WTC11 (cell line): ENCODE measurements at places on chromosomes 3 and 15. TPM values are rescaled to one million over a fixed set of nuclear protein-coding genes. Genes with fewer than 3 reads are reported as not detected.
A peak's percentile ranks its signal among the peaks of the same experiment; 100 is the strongest.

Gene METTL6
- total RNA-seq, result 13.7 to 18.2 TPM (median 17.5 TPM) in 3 replicates

DNA sequence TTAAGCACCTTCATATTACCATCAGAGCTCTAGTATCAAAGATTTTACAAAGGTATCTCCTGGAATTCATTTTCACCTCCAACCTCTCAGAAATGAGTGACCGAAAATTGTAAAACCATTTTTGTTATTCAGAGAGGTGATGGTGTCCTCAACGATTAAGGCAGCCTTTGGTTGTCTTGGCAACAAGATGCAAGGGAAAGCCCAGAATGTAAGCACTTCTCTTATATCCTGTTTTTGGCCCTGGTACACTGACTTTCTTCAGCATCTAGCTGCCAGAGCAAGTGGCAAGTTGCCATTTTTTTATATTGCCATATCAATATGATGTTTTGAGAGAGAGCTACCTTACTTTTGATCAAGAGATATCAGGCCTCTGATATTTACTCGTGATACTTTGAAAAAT lies 384.9 kb upstream of the NECTIN3 start:
- peaks cover 55% of the 10 kb centered on the region for H3K4me1 ChIP-seq
- peak overlapping the region; percentile 30 for H3K4me3 ChIP-seq
- H3K27ac ChIP-seq, result peak overlapping the region; percentile 89
- no peak for DNase-seq

Gene OR5K2
- total RNA-seq, result not detected in 3 replicates

GRCh38 chr3:178479860-178480259 lies 56.4 kb upstream of the KCNMB2 start:
- no peak overlapping the region for H3K4me3 ChIP-seq
- no peak for DNase-seq
- peaks cover 10% of the 10 kb centered on the region for H3K4me1 ChIP-seq
- no peaks in the 10 kb centered on the region for H3K27me3 ChIP-seq

DNA sequence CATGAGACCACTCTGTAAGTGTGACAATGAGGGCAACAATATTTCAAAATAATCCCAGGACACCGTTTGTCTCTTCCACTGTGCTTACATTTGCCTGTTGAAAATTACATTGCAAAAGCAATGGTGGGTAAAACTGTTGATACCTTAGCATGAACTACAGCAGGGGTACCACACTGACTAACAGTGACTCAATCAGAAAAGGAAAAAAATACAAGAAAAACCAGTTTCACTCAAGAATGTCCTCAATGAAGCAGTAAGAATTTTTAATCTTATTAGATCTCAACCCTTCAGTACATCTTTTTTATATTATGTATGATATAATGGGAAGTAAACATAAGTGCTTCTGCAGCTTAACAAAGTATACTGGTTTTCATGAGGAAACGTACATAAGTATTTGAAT lies 1.6 kb upstream of the CCDC54 start:
- H3K4me3 ChIP-seq, result no peak overlapping the region
- no peak overlapping the region for H3K27ac ChIP-seq
- peaks cover 40% of the 10 kb centered on the region for H3K4me1 ChIP-seq
- DNase-seq, result no peak

DNA sequence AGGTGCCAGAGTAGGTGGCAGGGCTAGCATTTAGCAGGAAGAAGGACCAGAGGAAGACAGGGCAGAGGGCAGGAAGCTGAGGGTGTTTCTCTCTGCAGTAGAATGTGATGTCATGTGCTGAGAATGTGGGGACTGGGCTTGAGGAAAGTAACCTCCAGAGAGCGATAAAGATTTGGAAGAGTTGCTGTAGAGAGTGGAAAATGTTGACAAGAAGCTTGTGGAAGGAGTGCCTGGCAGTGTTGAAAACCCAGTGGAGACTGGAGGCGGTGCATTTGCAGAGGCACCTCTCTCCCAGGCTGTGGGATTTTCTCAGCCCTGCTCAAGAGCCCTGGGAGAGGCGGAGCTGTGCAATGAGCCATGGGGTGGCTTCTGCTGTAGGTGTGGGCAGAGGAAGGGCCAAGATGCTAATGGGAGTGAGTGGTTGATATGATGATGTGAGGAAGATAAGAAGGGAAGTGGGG lies 54.8 kb downstream of the MESD start:
- no peaks in the 10 kb centered on the region for H3K27me3 ChIP-seq
- peak overlapping the region; percentile 0 for H3K27ac ChIP-seq
- no peak overlapping the region for H3K4me3 ChIP-seq
- peaks cover 4% of the 10 kb centered on the region; the same call in 1 of the 2 replicates for H3K36me3 ChIP-seq
- DNase-seq, result no peak
- H3K4me1 ChIP-seq, result peaks cover 7% of the 10 kb centered on the region

Gene THPO
- total RNA-seq, result 0.55 to 1.4 TPM (median 1.0 TPM) in 3 replicates

Gene WDR72
- 8.6 to 8.7 TPM (median 8.6 TPM) in 3 replicates for total RNA-seq

DNA sequence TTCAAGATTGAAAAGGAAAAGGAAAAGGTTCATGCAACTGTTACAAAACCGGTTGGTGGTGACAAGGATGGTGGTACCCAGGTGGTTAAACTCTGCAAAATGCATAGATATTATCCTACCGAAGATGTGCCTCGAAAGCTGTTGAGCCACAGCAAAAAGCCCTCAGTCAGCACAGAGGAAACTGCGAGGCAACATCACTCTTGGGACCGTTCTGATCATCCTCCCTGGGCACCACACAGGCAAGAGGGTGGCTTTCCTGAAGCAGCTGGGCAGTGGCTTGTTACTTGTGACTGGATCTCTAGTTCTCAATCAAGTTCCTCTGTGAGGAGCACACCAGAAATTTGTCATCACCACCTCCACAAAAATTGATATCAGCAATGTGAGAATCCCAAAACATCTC lies 86.9 kb downstream of the PLCH1 start:
- peaks cover 11% of the 10 kb centered on the region for H3K4me1 ChIP-seq
- H3K4me3 ChIP-seq, result no peak overlapping the region
- no peaks in the 10 kb centered on the region for H3K36me3 ChIP-seq
- DNase-seq, result no peak

GRCh38 chr3:129046732-129047552 lies 13.6 kb upstream of the GP9 start:
- peaks cover 6% of the 10 kb centered on the region for H3K36me3 ChIP-seq
- no peak overlapping the region for H3K27ac ChIP-seq
- H3K4me1 ChIP-seq, result peaks cover 8% of the 10 kb centered on the region
- DNase-seq, result no peak
- peaks cover 46% of the 10 kb centered on the region for H3K27me3 ChIP-seq

DNA sequence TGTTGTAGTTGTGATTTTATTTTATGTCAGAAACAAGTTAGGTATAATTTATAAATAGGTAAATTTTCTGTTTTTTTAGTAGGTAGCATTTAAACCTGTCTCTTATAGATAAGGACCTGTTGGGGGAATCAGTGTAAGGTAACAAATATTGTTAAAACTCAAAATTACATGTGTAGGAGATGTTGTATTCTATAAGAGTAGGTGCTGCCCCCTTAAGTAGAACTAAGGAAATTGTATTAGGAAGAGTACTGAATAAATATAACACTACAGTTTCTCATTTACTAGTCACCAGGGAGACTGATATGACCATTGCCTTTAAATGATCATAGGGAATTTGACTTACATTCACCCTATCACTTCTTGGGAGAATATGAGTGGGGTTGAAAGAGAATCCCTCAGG lies 31.2 kb downstream of the SLC25A36 start:
- H3K4me3 ChIP-seq, result no peak overlapping the region
- no peaks in the 10 kb centered on the region for H3K4me1 ChIP-seq
- no peak overlapping the region for H3K27ac ChIP-seq
- peaks cover 36% of the 10 kb centered on the region for H3K36me3 ChIP-seq

Gene STARD9
- total RNA-seq, result 5.7 to 6.6 TPM (median 6.2 TPM) in 3 replicates

DNA sequence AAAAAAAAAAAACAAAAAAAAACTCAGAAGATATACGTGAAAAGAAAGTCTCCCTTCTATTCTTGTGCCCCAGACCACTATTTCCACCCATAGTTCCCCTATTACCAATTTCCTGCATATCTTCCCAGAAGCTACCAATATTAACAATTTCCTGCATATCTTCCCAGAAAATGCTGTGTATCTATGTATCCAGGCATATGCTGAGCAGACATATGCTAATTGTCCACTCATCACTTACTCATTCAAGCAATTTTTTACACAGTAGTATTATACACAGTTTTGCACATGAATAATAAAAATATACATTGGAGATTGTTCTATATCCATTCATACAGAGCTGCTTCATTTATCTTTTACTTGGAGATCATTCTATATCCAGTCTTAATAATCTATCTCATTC lies 12.6 kb upstream of the SLMAP start:
- no peaks in the 10 kb centered on the region for H3K36me3 ChIP-seq
- H3K4me1 ChIP-seq, result no peaks in the 10 kb centered on the region
- no peaks in the 10 kb centered on the region for H3K27me3 ChIP-seq
- no peak for DNase-seq

DNA sequence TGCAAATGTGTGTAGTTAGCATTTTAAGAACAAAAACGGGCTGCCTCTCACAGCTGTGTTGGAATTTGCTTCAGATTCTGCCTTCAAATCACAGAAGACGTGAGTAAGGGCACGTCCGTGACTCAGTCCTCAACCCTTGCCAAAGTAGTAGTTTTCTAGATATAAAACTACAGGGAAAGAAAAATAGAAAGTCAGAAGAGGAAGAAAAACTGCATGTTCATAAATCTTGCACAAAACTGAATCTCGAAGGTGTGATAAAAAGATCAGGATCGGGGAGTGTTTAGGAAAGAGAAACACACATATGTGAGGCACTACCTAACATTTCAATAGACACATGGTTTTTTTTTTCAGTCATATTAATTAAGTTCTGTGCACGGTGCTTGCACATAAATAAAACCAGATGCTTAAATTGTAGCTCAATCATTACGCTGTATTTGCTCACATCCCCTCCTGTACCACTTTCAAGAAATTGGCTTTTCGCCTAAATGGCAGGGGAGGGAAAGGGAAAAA lies 71.7 kb downstream of the P3H2 start:
- H3K36me3 ChIP-seq, result peaks cover 9% of the 10 kb centered on the region
- peaks cover 73% of the 10 kb centered on the region for H3K4me1 ChIP-seq
- no peaks in the 10 kb centered on the region for H3K27me3 ChIP-seq

- H3K4me1 ChIP-seq, result peaks cover 34% of the 10 kb centered on the region
- no peaks in the 10 kb centered on the region for H3K36me3 ChIP-seq
- no peak for DNase-seq
- H3K27me3 ChIP-seq, result peaks cover 11% of the 10 kb centered on the region
Measured at GRCh38 chr3:186642014-186642413, 1.8 kb downstream of the FETUB start.

Gene TP63
- total RNA-seq, result 0.09 TPM in 1 of 3 replicates, not detected in the others

Gene GOLGA6B
- 0.73 to 1.9 TPM (median 0.85 TPM) in 3 replicates for total RNA-seq

DNA sequence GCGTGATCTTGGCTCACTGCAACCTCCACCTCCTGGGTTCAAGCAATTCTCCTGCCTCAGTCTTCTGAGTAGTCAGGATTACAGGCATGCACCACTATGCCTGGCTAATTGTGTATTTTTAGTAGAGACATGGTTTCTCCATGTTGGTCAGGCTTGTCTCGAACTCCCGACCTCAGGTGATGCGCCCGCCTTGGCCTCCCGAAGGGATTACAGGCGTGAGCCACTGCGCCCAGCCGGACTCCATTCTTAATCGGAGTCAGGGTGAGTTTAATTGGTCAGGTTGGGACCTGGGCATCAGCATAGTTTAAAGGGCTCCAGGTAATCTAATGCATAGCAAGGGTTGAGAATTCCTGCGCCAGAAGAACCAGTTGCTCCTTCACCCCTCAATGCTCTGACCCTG lies 29.2 kb downstream of the MAGEF1 start:
- DNase-seq, result no peak
- H3K27me3 ChIP-seq, result no peaks in the 10 kb centered on the region; the same call in 1 of the 2 replicates
- H3K36me3 ChIP-seq, result no peaks in the 10 kb centered on the region

DNA sequence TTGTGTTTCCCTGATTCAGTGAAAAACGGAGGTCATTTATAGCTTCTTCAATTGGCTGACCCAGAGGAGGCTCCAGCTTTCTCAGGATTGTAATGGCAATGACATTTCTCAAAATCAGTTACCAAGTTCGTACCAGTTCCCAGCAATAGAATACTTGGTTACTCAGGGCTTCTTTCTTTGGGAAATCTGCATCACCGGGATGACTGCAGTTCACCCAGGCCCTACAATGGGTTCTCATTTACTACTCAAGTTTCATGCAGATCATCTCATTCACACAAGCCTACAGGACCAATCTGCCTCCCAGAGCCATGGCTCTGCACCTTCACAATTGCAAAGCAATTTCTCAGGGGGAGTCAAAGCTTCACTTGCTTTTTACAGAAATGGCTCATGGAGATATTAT lies 109.6 kb downstream of the FHIT start:
- no peaks in the 10 kb centered on the region for H3K27me3 ChIP-seq
- H3K36me3 ChIP-seq, result peaks cover 5% of the 10 kb centered on the region
- peaks cover 48% of the 10 kb centered on the region for H3K4me1 ChIP-seq
- DNase-seq, result peak; percentile 20
- peak overlapping the region; percentile 97 for H3K27ac ChIP-seq
- peak overlapping the region; percentile 34 for H3K4me3 ChIP-seq

Gene HIGD2B
- 0.18 TPM in 1 of 3 replicates, not detected in the others for total RNA-seq

DNA sequence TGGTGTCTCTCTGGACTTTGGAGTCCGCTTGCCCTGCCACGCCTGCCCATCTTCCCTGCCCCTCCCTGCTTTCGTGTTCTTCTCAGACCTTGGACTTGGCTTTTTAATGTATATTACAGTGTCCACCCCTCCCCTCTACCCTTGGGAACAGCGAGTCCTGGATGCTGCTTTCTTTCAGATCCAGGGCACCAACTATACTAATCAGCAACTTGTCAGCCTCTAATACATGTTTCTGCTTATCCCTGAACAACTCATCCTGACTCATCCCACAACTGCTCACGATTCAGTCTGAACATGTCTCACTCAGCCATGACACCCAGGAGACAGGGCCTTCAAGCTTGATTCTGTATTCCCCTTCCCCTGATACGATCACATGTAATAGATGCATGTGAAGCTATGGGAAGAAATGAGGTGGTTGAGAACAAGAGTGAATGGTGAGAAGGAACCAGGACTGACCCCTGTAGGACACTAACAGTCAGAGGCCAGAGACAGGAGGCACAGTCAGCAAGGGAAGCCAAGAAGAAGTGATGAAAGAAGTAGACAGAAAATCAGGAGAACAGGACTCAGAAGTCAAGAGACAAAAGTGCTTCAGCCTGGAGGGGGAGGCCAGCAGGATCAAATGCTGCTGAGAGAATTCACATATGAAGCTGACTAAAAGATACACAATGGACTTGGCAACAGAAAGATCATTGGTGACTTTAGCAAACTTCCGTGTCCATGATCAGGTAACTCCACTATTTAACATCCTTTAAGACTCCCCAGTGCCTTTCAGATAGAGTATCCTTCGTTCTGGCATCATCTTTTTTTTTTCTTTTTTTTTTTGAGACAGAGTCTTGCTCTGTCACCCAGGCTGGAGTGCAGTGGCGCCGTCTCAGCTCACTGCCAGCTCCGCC lies 35.4 kb downstream of the BCL2L10 start:
- no peaks in the 10 kb centered on the region for H3K27me3 ChIP-seq
- H3K4me3 ChIP-seq, result no peak overlapping the region
- H3K27ac ChIP-seq, result peak overlapping the region; percentile 2; the same call in 1 of the 2 replicates
- no peaks in the 10 kb centered on the region for H3K36me3 ChIP-seq
- no peak for DNase-seq
- H3K4me1 ChIP-seq, result peaks cover 9% of the 10 kb centered on the region

Gene TMEM89
- total RNA-seq, result 0.53 to 0.66 TPM in 2 of 3 replicates, not detected in the other
